ENCODE measurements at places on chromosomes 5 and 9. TPM values are rescaled to one million over a fixed set of nuclear protein-coding genes. Genes with fewer than 3 reads are reported as not detected.

The GOLM1 gene
- 142 TPM for total RNA-seq

The ECM2 gene
- total RNA-seq, result not detected

- peak; percentile 26 for DNase-seq
Observed at GRCh38 chr9:2093920-2094597, 78.9 kb downstream of the SMARCA2 start.

The LCN1 gene
- total RNA-seq, result 0.47 TPM

The KIF2A gene
- 64.6 TPM for total RNA-seq

The FER gene
- total RNA-seq, result 29.3 TPM

GRCh38 chr9:8632493-8632892 lies 832.9 kb upstream of the DMAC1 start:
- DNase-seq, result no peak

- DNase-seq, result no peak
Observed at GRCh38 chr9:126532019-126532462, 81.7 kb upstream of the LMX1B start.

- no peak for DNase-seq
Observed at GRCh38 chr9:81563020-81563407, 126.3 kb downstream of the TLE1 start.

DNA sequence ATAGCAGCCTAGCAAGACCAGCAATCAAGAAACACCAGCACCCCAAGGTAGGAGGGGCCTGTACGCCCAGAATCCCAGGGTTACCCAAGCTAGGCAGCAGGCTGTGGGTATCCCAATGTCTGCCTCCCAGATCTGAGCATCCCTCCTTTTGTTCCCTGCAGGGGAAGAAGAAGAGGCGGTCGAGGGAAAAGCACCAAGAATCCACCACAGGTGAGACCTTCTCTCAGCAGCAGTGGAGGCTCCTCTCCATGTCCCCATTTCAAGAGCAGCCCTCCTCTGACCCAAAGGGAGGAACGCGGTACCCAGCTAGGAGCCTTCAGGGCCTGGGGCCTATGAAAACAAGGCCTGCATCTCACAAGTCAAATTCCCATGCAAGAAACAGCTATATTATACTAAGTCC lies 28.9 kb downstream of the TCF7 start:
- no peak for DNase-seq

DNA sequence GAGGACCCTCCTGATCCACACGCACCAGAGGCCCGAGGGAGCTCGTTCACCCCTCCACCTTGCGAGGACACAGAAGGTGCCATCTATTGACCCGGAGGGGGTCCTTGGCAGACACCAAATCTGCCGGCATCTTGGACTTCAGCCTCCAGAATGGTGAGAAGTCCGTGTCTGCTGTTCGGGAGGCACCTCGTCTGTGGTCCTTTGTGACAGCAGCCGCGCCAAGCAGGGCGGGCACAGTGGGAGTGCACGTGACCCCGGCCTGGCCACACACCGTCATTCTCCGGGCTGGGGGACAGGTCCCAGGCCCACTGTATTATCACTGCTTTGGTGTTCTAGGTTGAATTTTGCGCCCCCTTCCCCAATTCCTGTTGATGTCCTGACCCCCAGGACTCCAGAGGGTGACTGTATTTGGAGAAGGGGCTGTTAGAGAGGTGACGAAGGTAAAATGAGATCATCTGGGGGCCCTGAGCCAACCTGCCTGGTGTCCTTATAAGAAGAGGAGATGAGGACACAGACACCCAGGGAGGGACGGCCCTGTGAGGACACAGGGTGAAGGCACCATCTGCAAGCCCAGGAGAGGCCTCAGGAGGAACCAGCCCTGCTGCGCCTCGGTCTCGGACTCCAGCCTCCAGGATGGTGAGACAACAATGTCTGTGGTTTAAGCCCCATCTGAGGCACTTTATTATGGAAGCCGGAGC lies 15.7 kb downstream of the LPCAT1 start:
- DNase-seq, result no peak

DNA sequence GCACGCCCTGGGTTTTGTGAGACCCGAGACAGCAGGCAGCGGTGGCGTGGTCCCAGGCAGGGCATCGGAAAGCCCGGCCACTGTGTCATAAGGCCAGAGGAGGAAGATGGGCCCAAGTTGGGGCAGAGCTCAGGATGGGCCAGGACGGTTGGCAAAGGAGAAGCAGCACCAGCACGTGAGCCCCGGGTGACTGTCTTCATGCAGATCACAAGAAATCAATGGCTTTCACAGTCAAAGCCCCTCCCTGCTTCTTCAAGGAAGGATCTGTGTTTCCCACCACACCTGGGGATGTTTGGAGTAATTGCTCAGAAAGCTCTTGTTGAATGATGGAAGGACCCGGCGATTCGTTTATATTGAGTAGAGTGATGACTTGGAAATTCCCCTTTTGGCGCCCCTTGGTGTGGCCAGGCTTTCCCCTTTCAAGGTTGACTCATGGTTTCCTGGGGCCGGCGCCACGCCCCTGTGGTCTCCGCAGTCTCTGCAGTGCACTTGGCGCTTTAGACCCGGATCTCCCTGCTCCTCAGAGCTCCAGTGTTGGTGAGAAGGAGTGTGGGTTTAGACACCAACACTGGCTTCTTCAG lies 52.1 kb downstream of the IL31RA start:
- DNase-seq, result peak; percentile 92

- DNase-seq, result no peak
Observed at GRCh38 chr5:9473624-9474023, 72.3 kb downstream of the SEMA5A start.

- DNase-seq, result no peak
Observed at GRCh38 chr9:70408393-70409040, 5.9 kb downstream of the KLF9 start.

The SLC25A51 gene
- 52.2 TPM for total RNA-seq

GRCh38 chr5:144151026-144151425 lies 19.4 kb downstream of the YIPF5 start:
- DNase-seq, result peak; percentile 16

The FAXDC2 gene
- 1.8 TPM for total RNA-seq

DNA sequence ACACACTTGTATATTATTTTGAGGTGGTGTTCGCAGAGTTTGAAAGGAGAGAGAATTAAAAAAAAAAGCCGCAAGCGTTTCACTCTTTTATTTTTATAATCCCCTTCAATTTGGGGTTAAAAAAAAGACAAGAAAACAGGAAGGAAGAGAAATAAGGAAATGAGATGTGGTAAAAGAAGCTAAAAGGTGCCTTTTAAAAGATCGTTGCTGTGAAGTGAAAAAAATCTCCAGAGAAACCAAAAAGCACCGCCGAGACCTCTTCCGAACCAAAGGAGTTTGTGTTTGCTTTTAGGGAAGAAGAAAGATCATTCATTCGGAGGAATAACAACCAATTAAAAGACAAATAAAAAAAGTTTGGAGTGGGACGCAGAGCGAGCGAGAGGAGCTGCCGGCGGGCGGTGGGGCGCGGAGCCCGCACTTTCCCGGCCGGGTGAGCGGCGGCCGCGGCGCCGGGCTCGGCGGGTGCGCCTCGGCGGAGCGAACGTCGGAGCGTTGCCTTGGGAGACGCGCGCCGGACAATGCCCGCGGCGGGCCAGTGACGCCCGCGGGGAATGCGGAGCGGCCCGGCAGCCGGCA lies 355 bp downstream of the TLE4 start:
- no peak for DNase-seq

DNA sequence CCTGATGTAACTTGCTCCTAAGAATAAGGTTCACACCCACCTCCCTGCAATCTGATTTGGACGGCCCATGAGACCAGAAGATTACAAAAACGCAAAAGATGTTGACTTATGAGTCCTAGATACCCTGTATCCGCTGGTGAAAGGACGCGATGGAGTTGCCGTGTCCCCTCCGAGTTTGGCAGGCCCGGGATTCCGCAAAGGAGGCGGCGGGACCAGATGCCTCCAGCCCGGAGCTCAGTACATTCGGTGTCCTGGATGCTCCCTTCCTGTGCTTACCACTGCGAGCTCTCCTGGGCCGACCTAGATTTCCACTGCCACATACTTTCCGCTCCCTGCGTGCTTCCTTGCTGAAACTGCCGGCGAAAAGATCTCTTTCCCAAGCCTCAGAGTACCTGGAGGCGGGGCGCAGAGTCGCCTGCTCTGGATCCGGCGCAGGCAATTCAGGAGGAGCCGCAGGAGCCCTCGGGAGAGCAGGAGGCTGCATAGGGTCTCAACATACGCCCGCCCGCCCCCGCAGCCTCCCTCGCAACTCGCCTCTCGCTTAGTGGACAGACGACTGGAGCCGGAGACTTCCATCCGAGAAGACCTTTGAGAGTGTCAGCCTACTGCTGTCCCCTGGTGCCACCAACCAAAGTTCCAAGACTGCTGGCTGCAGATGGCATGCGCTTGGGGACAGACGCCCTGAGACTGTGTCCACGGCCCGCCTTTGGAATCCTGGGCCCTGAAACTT lies 39.8 kb downstream of the ANXA2R start:
- DNase-seq, result no peak

DNA sequence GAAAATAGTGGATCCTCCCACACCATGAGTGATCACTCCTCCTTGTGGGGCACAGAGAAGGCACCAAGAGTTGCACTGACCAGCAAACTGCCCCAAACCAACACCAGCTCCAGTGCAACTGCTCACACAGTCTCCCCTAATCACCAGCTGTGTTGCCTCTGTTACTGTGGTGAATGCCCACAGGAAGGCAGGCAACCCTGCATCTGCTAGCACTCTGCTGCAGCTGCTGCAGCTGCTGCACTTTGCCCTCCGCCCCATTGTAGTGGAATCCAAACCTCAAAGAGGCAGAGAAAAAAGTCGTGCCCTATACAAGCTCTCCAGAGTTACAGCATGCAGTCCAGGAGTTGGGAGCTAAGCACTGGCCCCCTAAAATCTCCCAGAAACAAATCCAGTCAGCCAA lies 339.6 kb downstream of the TRIM36 start:
- DNase-seq, result no peak

GRCh38 chr9:87447547-87448432 lies 49.9 kb upstream of the DAPK1 start:
- DNase-seq, result no peak

DNA sequence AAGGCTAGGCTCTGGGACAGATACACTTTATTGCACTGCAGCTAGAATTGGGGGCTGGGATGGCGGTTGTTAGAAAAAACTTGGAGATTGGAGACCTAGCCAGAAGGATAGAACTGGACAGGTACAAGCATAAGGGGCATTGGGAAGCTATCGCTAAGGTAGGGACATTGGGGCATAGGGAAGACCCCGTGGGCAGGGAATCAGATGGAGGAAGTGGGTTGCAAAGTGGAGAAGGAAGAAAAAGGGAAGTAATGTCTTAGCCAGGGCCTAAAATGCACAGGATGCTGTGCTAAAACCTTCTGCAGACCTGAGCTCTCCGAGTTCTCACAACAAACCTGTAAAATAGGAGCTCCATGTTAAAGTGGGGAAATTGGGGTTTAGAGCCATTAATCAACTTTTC lies 178.2 kb downstream of the ZDHHC21 start:
- no peak for DNase-seq

DNA sequence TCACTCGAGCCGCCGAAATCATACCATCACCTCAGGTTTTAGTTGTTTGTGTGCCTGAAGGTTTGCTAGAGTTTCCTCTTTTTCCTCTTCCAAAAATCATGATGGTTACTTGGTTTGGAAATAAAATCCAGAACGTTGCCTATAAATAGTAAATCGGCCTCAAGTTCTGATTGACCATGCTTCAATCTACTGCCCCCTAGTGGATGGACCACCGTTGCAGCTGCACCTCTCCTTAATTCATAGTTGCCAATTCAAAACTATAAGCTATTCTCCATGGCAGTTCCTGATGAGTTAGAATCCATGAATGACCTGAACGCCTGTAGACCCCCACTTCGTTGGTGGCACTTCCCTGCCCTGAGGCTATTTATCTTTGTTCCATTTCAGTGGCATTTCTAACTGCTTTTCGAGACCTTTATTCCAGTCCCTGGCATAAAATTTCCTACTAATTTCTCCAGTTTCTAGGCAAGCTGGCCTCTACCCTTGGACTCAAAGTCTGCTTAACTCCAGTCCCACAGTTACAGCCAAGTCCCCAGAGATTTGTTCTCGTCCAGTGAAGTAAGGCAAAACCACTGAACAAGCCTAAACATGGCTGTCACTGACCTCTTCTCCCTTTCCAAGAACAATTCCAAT lies 422.6 kb downstream of the EFNA5 start:
- DNase-seq, result peak; percentile 57

GRCh38 chr9:124660341-124660801 lies 110.7 kb downstream of the NR6A1 start:
- DNase-seq, result peak; percentile 75

The IL31RA gene
- 1.6 TPM for total RNA-seq

The UBE2QL1 gene
- 0.65 TPM for total RNA-seq

- no peak for DNase-seq
Observed at GRCh38 chr5:138339091-138339456, 1.0 kb downstream of the FAM53C start.

- no peak for DNase-seq
Observed at GRCh38 chr5:179816796-179817469, 3.8 kb upstream of the SQSTM1 start.

DNA sequence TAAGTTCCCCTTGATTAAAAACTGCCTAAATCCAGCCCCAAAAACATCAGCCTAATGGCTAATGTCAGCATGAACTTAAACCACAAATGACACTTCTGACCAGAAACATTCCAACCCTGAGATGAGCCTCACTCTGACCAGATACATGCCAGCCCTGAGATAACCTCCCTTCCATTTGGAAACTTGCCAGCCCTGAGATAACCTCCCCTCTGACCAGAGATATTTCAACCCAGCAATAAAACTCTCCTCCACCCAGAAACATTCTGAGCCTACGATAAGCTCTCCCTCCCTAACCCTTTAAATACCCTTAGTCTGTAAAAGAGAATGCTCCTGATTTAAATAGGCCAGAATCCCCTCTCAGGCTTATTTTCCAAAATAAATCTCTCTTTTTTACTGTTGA lies 1035.7 kb upstream of the NUDT12 start:
- DNase-seq, result peak; percentile 38

The SPATA9 gene
- total RNA-seq, result not detected

The SLC34A1 gene
- total RNA-seq, result 0.05 TPM

DNA sequence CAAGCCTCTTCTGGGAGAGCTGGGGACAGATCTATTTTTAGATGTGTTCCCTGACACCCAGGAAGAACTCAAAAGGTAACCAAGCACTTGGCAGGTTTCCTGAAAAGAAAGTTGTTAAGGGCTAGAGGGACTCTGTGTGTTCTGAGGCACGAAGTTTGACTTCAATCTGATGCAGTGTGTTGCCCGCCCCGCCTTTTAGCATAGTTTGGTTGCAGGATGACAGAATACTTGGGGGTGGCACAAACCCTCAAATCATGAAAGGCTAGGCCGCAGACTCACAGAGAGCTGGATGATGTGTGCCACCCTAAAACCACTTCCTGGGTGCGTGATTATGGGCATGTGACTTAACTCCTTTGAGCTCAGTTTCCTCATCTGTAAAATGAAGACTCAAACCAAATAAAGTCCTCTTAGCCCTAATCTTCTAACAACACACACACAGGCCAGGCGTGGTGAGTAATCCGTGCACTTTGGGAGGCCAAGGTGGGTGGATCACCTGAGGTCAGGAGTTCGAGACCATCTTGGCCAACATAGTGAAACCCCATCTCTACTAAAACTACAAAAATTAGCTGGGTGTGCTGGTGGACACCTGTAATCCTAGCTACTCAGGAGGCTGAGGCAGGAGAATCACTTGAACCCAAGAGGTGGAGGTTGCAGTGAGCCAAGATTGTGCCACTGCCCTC lies 12.8 kb upstream of the NDFIP1 start:
- peak; percentile 26 for DNase-seq

The SPAG8 gene
- 0.21 TPM for total RNA-seq

All from A172 (cell line).